Dorsolateral prefrontal cortex (tissue), 122 donors: ENCODE measurements at places on chromosomes 6 and 20. TPM values are rescaled to one million over a fixed set of nuclear protein-coding genes. Genes with fewer than 3 reads are reported as not detected.

DNA sequence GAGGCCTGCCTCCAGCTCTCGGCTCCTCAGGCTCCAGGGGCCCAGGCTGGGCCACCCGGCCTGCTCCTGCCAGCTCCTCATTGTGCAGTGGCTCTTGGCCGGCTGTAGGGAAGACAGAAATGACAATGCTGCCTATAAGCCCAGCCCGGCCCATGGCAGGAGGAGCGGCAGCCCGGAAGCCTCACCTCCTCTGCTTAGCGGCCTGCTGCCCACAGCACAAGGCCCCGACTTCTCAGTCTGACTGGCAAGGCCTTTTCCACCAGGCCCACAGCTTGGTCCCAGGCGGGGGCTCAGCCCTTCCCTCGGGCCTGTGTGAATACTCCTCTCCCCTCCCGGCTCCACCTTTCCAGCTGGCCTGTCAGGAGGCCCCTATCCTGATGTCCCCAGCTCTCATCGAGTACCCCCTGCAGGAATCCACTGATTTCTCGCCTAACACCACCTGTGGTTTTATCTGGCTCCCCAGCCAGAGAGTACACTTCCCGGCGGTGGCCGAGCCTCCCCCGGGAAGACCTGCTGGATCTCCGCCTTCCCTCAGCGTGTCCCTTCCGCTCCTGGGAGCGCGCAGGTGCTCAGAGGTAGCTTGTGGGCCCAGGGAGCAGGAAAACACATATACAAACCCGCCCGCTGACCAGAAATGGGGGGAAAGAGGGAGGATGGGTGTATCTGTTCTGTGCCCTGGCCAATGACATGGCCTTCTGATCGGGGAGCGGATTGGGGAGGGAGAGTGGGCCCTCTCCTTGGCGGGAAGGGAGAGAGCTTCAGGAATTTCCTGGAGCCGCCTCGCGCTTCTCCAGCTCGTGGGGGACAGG lies 963 bp downstream of the DDRGK1 start:
- no peak for DNase-seq

DNA sequence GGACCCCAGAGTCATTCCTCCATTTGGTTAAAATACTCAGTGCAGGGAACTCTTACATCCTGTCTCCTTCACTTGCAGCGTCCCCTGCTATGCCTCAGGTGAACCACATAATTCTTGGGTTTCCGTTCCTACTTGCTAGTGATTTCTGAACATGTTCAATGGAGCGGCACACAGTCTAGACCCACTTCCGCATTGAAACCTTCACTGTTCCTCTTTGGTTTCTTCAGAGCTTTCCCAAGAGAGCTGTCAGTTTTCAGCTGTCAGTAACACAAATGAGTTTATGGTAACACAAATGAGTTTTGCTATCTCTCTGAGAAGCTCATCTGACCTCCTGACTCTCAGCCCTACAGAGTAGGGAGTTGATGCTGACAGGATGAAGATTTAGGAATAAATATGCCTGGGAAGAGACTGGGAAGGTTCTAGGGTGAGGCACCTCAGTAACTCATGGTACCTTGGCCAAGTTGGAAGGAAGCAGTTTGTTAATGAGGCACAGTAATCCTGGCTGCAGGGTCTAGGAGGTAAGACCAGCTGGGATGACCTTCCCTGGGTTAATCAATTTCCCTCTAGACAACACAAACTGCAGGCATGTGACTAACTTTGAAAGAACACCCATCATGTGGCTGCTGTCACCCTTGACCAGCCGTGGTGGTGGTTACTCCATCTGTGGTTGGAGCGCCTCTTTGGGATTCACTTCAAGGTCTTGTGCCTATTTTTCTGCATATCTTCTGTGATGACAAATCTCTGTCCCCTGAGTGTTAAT lies 5.4 kb downstream of the SYS1 start:
- no peak for DNase-seq

- DNase-seq = no peak
Measured at GRCh38 chr6:111409430-111409829, 73.6 kb downstream of the REV3L start.

CLIC5 gene
- total RNA-seq = 3.8 TPM

GRCh38 chr6:29632789-29633533 lies at the start of gene GABBR1:
Gene GABBR1 (minus strand): TSS chr6:29633183. CDS start chr6:29632385, 798 bp downstream.
- DNase-seq = peak; percentile 82

LHFPL5 gene
- 4.6 TPM for total RNA-seq

DNA sequence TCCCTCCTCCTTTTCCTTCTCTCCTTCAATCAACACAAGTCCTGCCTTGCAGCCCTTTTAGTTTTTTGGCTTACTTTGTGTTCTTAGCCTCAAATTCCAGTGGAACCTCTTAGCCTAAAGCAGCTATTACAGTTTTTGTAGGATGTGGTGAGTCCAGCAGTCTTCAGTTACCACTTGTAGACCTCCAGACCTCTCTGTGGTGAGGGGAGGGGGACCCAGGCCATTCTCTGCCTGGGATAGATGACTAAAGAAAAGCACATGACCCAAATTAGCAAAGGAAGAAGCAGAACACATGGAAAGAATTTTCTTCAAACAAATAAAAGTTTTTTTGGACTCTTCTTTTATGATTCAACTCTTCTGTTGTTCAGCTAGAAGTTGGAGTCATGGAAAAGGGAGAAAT lies 246.5 kb downstream of the HAO1 start:
- no peak for DNase-seq

KHDC1 gene
- 8.1 TPM for total RNA-seq

- DNase-seq = no peak
Measured at GRCh38 chr20:40887105-40887504, 141.5 kb upstream of the TOP1 start.

DNA sequence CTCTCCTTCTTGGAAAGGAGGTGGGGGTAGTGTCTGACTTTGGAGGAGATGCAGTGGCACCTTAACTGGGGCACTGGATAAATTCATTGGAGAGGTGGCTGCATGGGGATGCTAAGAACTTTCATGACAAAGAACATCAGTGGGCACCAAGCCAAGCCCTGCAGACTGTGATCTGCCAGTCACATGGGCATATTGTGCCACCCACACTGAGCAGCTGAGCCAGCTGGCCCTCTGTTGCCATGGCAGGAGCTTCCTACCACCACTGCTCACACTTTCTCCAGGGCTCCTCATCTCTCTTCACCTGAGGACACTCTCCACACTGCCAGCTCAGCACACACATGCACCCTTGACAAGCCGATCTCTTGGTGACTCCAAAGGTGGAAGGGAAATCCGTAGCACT lies 715.6 kb downstream of the QKI start:
- peak; percentile 74 for DNase-seq

BTNL2 gene
- not detected for total RNA-seq

GRCh38 chr6:118551063-118552053 lies 3.3 kb downstream of the PLN start:
- no peak for DNase-seq

DNA sequence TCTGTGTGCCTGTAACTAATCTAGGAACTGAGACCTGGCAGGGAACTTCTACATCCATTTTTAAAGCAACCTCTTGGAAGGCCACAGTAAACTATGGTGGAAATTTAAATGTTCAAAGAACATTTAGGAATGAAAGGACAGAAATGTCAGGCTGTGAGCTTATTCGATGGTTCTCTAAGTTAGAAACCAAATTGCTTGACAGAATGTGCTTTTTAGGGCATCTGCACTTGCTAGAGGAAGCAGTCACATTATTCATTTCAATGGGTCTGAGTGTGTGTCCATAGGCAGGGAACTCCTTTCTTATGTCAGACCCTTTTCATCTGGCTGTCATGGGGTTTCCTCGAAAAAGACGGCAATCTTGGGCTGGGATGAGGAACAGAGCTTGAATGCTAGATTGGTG lies 84.4 kb downstream of the PPP1R14C start:
- DNase-seq = no peak

DNA sequence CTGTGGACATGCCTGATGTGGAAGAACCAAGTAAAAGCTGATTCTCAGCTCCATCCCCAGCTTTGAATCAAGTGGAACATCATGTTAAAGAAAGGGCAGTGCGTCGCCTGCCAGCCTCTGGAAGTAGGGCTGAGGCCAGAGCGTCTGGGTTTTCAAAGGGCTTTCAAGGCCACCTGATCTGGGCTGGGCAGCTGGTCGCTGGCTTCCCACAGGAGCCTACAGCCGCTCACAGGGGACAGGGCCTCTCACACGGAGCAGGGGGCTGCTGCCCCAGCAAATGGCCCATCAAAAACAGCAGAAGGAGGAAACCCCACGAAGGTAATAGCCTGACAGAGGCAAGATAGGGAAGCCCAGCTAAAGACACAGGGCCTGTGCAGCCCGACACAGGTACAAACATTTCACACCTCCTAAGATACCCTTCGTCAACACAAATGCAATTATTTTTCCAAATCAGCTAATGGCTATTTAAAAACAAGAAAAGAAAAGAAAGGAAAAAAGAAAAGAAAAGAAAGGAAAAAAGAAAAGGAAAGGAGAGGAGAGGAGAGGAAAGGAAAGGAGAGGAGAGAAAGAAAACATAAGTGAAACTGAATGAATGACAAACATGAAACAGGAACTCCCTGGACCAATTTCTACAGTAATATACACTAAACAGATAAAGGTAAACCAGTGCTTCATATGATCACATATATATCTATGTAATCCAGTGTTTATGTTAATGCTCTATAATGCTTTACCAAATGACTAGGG lies 24.8 kb downstream of the RRBP1 start:
- DNase-seq = no peak

DNAH8 gene
- total RNA-seq = 0.13 TPM

MPIG6B gene
- not detected for total RNA-seq

SPATA25 gene
- total RNA-seq = 3.6 TPM

- peak; percentile 26 for DNase-seq
Measured at GRCh38 chr6:168107191-168107983, 28.4 kb upstream of the FRMD1 start.

DNA sequence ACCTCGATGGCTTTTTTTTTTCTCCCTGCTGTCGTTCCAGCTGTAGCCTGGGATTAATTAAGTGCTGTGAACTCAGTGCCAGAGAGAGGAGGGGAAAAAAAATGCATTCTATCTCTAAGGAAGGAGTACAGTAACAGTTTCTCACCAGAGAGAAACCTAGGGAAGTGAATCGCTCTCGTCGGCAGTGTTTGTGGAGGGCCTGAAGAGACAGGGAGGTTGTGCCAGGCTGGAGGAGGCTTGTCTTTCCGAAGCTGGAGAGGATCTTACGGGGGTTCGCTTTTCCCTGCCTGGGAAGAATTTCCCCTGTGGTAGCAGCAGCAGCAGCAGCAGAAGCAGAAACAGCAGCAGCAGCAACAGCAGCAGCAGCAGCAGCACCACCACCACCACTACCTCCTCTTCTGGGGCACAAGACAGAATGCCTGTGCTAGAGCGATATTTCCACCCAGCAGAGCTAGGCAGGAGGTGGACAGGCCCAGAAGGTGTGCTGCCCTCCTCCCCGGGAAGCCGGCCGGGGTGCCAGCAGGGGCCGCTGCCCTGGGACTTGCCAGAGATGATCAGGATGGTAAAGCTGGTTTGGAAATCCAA lies 186.5 kb downstream of the PDE7B start:
- peak; percentile 45 for DNase-seq

CCR6 gene
- not detected for total RNA-seq

PPP1R14C gene
- 21.6 TPM for total RNA-seq

ETV7 gene
- 0.76 TPM for total RNA-seq

- no peak for DNase-seq
Measured at GRCh38 chr20:58450254-58450653, 61.2 kb downstream of the VAPB start.

DNA sequence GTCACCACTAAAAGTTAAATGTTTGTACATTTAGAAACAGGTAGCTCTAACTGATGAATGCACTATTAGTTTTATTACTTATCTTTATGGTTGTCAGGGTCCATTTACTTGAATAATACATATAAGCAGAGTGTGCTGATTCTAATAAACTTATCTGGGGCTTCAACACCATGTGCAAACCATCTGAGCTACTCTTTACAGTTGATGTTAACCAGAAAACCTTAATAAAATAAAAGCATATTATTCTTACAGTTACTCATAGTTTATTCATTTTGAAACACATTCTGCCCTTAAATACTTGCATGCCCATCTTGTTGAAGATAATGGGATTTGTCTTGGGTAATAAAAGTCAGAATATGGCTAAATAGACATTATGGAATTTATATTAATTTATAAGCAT lies 1042.2 kb downstream of the EPHA7 start:
- no peak for DNase-seq

DNA sequence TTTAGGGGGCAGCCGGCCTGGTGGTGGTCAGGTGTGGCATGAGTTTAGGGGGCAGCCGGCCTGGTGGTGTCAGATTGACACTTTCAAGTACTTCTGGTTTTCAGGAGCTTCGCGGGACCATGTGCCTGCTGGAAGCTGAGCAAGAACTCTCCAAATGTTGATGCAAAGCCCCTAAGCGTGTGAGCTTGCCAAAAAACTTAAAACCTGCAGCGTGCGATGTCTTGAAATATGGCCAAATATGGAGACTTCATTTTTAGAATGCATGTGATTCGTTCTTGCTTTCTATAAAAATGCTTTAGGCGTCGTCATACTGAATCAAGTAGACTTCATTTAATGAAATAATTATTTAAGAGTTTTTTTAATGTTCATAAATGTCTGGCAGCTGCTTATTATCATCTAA lies 149.4 kb downstream of the SMOC2 start:
- no peak for DNase-seq

SIRPD gene
- not detected for total RNA-seq

DNA sequence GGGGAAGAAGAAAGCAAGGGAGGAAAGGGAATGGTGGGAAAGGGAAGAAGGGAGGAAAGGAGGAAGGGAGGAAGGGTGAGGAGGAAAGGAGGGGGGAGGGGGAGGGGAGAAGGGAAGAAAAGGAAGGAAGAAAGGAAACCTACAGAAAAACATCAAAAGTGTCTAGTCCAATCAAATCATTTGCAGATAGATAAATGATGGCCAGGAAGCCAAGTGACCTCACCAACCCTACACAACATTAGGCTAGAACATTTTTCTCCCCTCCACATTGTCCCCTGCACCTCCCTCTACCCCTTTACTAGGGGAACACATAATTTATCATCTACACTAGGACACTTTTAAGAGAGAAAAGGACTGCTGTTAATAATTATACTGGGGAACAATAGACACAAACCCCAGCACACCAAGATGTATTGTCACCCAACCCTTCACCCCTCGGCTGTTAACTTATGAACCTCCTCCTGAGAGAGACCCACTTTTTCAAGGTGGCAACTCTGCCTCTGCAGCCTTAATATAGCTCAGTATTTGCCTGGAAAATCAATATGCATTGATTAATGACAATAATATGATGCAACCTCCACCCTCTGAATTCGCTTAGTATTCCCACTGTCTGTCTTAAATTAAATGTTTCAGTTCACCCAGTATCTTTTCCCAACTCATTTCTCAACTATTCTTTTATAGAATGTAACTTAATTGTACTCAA lies 231.2 kb downstream of the PTPRT start:
- DNase-seq = no peak

SMOC2 gene
- total RNA-seq = 3.2 TPM

DNA sequence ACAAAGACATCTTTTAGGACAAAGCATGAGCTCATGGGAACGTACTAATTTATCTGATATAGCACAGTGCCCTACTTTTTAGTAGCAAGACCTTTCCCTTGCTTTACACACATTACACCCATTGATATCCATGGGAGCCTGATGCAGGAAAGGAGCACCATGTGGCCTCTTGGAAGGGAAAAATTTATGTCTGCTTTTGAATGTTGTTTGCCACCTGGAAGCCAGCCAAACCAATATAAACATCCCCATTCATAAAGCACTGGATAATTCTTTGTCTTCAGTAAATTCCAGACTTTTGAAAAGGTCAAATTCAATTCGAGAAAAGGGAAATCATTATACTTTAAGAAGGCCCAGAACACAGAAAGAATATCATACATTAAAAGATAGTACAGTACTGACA lies 152.3 kb upstream of the BEND6 start:
- no peak for DNase-seq

MEI4 gene
- total RNA-seq = 0.22 TPM

- no peak for DNase-seq
Measured at GRCh38 chr20:3930265-3931206, 41.3 kb downstream of the PANK2 start.

- DNase-seq = no peak
Measured at GRCh38 chr20:3194617-3195280, 9.7 kb downstream of the DDRGK1 start.
